Activated CD4-positive, alpha-beta T cell treated with anti-CD3 and anti-CD28 coated beads, Interleukin-2, amount 50 U/mL, for 4 hours (primary cell): ENCODE measurements at places on chromosomes 12 and 14.

DNA sequence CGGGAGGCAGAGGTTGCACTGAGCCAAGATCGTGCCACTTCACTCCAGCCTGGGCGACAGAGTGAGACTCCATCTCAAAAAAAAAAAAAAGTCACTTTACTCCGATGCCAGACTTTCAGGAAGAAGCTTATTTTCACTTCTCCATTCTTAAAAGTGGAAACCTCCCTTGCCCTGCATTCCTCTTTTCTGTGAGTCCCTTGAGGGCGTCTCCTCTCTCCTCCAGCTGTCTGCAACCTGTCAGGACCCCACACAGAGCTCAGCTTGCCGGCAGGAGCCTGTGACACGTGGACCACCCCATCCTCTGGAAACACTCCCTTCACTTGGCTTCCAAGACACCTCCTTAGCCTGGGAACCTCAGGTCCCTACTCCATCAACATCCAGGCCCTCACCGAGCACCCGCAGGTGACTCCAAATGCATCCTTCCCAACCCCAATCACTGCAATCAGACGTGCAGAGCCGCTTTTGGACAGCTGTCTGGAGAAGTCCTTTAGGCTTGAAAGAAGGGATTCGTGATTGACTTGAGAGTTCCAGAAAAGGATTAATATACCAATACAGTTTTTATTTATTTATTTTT, 34.3 kb downstream of the SLC15A4 start:
- DNase-seq = no peak

DNA sequence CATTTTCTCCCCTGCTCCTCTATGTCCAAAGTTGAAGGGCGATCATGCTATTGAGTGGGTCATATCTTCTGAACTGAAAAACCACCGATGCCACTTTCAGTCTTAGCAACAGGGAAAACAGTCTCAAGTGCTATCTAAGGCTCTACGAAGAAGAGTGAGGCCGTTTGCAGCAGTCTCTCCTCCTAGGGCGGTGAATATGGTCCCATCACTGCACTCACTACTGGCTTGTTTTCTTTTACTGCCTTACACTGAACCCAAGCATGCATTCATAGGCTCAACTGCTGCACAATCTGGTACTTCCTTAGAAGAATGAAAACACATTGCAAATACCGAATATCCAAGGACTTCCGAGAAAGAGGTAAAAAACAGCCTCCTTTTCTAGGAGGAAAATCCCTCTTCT, 92.1 kb downstream of the DNAH10 start:
- DNase-seq = no peak

- no peak for DNase-seq
These were observed 22.5 kb upstream of the PGF start for GRCh38 chr14:74977901-74978385.

DNA sequence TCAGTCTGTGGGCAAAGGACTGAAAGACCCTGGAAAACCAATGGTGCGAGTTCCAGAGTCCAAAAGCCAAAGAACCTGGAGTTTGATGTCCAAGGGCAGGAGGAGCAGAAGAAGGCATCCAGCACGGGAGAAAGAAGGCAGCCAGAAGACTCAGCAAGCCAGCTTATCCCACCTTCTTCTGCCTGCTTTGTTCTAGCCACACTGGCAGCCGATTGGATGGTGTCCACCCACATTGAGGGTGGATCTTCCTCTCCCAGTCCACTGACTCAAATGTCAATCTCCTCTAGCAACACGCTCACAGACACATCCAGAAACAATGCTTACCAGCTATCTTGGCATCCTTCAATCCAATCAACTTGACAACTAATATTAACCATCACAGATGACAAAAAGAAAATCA, 57.2 kb upstream of the CAPRIN2 start:
- DNase-seq = no peak

GRCh38 chr12:42190376-42190775, 45.7 kb upstream of the GXYLT1 start:
- no peak for DNase-seq

GRCh38 chr12:67477681-67478265, 170.8 kb upstream of the DYRK2 start:
- DNase-seq = no peak

- no peak for DNase-seq
These were observed 380.1 kb downstream of the NOVA1 start for GRCh38 chr14:26217778-26218177.

DNA sequence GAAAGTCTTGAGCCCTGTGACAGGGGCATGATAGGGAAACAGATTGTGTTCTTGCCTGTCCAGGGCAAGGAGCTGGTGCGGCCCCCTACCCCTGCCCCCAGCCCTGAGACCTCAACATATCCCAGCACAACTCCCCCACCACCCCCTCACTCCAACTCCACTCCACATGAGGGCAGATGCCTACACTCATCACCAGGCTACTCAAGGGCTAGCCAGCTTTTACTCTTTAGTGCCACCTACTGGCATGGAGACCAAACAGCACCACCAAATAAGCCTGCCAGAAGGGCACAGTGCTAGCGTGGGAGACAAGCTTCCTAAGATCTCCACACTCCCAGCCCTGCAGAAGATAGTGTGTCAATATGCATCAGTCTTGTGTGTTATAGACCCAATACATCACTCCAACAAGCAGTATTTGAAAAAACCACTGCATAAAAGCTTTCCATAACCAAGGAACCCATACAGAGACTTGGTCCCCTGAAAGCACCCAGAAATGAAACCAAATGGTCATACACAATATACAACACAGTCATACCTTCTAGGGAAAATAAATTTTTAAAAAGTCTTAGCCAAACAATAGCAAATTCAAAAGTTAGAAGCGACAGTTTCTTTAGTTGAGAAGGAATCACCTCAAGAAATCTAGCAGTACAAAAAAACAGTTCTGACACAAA, 154.4 kb downstream of the KCNK10 start:
- DNase-seq = peak; percentile 47

DNA sequence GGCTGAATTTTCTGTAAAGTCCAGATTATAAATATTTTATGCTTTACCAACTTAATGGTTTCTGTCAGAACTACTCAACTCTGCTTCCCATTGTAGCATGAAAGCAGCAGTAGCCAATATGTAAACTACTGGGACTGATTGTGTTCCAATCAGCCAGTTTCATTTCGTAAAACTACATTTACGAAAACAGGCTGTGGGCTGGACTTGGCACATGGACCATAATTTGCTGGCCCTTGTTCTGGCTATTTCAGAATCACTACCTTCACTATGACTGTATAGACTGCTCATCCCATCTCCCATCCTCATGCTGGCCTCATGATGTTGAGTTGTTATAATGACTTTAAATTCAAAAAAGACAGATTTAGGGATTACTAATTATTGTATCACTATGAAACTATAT, 38.7 kb downstream of the FAR2 start:
- no peak for DNase-seq

GRCh38 chr14:92247341-92247740, 75.6 kb upstream of the SLC24A4 start:
- no peak for DNase-seq

DNA sequence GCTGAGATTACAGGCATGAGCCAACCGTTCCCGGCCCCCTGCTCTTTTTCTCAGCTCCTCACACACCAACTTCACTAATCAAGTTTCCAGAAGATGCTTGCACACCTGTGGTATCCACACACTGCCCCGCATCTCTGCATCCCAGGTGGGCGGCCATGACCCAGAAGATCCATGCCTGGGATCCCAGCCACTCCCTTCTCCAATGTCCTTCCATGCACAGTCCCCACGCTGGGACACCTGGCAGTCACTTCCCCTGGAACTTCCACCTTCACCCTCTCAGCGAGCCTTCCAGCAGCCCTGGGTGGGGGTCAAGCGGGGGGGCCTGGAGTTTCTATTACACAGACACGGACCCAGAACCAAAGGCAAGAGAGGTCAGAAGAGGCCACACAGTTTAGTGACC, 107.8 kb downstream of the CALM1 start:
- DNase-seq = no peak
